ENCODE measurements at places on chromosomes 4 and X.

GRCh38 chr4:156536661-156537060 lies 434.9 kb downstream of the PDGFC start:
- DNase-seq = no peak

DNA sequence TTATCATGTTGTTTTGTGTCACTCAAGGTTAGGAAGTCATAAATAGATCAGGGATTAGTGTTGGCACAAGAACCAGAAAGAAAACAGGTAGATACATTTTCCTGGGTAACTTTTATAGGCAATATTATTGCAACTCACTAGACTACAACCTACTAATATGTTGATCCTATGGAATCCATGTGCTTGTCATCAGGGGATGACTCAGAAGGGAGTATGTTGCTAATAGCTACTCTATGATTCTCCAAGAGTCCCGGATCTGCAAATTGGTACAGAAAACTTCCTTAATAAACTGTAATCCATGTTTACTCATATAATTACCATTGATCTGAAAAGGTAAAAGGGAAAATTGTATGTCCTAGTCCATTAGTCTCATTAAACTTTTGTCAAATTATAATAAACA lies 11.7 kb upstream of the GNRHR start:
- no peak for DNase-seq

- DNase-seq = no peak
Observed at GRCh38 chr4:171813526-171814250, 484 bp downstream of the GALNTL6 start.

GRCh38 chr4:143617994-143618679 lies 82.3 kb downstream of the FREM3 start:
- no peak for DNase-seq

DNA sequence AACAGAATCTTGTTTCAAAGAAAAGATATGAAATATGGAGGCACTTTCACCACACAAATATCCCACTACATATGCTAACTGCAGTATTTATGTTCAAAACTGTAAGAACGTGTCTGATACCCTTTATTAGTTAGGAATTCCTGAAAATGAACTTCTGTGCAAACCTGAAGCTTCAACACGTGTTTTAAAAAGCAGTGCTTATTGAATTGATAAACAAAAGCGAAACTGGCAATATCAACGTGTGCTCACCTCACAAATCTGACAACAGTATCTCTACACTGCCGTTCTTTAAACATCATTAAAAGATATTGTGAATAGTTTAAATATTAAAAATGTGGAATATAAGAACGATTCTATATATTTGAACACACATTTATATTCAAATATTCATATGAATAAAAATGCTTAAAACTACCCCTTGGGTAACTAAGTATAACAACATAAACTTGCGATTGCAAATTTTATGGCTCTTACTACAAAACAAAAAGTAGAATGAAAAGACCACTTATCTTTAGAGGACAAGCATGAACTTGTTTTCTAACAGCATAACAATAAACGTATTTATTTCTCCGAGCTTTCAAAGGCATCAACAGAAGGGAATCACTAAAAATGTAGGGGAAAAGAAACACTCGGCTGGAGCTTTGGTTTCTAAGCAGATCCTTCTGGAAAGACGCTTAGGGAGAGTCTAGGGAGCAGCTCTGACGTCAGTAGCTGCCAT lies at the start of gene LRP2BP:
Gene LRP2BP (minus strand): TSS at position 687 of the 718 bp plus-strand sequence. CDS start 17,738 bp downstream, outside the sequence.
- DNase-seq = peak; percentile 41

- DNase-seq = no peak
Observed at GRCh38 chr4:6474705-6475457, 2.5 kb upstream of the PPP2R2C start.

- no peak for DNase-seq
Observed at GRCh38 chr4:16111533-16111932, 27.7 kb upstream of the PROM1 start.

GRCh38 chrX:13903405-13903804 lies 86.5 kb upstream of the GPM6B start:
- no peak for DNase-seq

DNA sequence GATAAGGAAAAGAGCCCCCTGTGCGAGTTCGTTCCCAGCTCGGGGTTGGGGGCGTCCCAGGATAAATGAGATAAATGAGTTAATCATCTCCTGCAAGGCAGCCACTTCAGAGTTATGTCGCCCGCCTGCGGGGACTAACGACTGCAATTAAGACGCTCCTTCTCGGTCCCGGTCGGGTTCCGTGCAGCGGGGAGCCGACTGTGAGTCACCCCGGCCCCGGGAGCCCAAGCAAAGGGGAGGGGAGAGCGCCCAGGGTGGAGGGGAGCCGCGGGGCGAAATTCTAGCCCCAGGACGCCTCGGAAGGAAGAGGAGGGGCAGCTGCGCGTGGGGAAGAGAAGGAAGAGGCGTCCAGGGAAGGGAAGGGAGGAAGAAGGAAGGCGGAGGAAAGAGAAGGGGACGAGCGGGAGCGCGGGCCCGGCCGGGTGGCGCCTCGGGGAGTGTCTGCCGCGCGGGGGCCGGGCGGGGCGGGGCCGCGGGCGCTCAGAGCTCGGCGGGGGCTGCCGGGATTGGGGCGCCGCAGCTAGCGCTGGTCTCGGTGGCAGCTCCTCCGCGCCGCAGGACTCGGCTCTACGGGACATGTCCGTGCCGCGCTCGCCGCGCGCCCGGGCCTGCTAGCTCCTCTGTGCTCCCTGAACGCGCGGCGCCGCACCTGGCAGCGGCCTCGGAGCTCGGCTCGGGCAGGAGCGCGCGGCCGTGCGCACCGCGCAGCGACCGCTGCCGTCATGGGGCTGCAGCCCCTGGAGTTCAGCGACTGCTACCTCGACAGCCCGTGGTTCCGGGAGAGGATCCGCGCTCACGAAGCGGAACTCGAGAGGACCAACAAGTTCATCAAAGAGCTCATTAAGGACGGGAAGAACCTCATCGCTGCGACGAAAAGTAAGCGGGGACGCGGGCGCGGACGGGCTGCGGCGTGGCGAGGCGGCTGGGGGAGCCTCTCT lies at the start of gene ARHGAP10:
Gene ARHGAP10 (plus strand): TSS at position 509 of the 938 bp plus-strand sequence. CDS start 214 bp downstream, at position 723.
- DNase-seq = no peak

DNA sequence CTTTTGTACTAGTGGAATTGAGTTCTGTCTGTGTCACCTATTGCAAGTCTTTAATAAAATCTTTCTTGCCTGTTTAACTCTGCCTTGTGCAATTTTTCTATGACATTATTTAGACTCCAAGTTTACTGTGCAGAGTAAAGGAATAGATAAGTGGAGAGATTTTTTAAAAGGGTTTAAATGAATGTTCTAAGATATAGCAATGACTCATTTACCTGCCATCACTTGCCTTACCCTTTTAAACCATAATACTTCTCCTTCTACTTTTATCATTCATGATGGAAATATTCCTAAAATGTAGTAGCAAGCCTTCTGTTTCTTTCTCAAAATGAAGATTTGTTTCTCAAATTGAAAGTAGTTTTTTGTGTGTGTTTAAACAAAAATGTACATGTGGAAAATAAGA lies 782.8 kb upstream of the MAGEB2 start:
- no peak for DNase-seq

- no peak for DNase-seq
Observed at GRCh38 chr4:175277816-175278215, 359.7 kb downstream of the ADAM29 start.

DNA sequence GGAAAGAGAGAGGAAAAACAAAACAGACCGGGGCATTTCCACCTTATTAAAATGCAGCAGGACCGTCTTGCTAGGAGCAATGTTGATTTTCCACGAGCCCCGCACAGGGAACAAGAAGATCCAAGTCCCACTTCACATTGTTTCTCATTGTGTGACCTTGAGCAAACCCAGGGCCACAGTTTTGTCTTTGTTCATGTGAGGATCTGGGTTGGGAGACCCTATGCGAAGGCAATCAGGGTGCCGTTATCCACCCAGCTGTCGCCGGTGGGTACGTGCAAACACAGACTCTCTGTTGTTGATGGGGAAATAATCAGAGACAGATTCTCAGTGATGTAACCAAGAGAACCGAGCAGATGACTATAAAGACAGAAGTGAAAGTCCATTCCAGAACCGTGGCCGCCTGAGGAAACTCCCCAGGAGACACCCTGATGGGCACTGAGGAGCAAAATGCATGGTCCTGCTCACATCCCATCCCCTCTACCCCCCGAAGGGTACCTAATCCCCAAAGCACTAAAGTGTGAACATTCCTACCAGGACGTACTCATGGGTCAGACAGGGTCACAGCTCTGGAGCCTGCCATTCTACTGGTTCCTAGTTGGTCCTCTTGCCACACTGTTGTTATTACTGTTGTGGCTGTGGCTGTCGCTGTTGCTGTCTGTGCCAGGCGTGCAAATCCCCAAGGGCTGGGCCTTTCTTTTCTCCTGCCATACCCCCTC lies 102.7 kb upstream of the RBPJ start:
- no peak for DNase-seq

GRCh38 chrX:68396953-68397352 lies 36.3 kb downstream of the OPHN1 start:
- no peak for DNase-seq

DNA sequence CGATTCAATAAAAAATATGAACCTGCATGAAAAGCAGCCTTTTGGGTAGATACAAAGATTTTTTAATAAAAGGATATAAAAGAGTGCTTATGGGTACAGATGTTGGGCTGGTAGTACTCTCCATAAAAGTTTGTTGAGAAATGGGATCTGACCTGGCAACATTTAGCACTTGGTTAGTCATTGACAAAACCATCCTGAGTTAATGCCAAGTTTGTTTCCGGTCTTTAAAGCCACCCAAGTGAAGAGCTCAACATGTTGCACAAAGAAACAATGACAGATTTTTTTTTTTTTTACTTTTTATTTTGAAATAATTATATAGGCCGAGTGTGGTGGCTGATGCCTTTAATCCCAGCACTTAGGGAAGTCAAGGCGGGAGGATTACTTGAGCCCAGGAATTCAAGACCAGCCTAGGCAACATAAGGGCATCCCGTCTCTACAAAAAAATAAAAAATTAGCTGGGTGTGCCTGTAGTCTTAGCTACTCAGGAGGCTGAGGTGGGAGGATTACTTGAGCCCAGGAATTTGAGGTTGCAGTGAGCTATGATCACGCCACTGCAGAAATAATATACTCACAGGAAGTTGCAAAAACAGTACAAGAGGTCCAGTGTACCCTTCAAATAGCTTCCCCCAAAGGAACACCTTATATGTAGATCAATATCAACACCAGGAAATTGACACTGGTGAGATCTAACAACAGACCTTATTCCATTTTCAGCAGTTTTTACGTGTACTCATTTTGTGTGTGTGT lies 16.6 kb downstream of the CHST7 start:
- DNase-seq = no peak

- DNase-seq = no peak
Observed at GRCh38 chr4:187999406-187999932, 3.9 kb downstream of the ZFP42 start.

GRCh38 chrX:13646154-13646549 lies 6.8 kb upstream of the TCEANC start:
- DNase-seq = peak; percentile 20

DNA sequence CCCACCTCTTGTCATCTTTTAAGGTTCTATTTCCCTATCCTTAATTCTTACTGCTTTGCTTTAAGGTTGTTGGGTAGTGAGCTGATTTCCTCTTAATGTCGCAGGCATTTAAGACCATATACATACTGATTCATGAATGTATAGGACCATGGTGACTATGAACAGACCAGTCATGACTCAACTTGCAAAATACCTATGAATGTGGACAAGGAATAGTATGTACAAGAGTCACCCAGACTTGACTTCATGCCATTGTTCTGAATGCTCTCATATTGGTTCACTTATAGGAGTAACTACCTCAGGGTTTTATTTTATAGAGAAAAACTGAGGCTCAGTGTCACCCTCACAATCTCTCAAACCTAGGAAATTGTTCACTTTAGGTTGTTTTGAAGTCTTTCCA lies 44.3 kb downstream of the CCNG2 start:
- no peak for DNase-seq

- DNase-seq = no peak
Observed at GRCh38 chr4:90844241-90844640, 717.0 kb downstream of the CCSER1 start.

DNA sequence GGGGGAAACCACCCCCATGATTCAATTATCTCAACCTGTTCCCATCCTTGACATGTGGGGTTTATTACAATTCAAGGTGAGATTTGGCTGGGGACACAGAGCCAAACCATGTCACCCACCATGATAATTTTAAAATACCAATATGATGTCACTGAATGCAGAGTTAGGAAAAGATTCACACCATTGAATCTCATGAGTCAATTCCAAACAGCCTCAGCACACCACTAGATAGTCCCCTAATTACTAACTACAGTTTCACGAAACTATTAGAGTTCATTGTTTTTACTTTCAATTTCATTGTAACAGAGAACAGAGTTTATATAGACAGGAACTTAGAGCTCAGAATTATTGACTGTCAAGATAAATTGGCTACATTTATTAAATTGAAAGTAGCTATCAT lies 410.2 kb downstream of the FAM47A start:
- DNase-seq = no peak

- DNase-seq = no peak
Observed at GRCh38 chr4:41746025-41746439, 2.5 kb downstream of the PHOX2B start.

DNA sequence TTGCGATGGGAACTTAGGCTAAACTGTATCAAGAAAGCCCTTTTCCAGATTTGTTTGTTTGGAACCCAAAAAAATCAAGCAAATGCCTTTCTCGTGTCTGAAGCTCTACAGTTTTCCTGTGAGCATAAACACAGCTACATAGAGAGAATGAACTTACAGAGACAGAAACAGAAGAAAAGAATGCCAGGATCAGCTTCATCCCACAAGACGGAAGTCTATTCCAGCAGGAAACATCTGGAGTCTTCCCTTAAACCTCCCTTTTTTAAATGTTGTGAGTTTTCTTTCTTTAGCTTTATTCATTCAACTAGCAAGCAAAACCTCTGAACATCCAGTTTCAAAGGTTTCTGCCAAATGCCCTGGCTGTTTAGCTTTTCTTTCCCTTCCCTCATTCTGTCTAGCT lies 32.6 kb upstream of the ZFP42 start:
- no peak for DNase-seq

DNA sequence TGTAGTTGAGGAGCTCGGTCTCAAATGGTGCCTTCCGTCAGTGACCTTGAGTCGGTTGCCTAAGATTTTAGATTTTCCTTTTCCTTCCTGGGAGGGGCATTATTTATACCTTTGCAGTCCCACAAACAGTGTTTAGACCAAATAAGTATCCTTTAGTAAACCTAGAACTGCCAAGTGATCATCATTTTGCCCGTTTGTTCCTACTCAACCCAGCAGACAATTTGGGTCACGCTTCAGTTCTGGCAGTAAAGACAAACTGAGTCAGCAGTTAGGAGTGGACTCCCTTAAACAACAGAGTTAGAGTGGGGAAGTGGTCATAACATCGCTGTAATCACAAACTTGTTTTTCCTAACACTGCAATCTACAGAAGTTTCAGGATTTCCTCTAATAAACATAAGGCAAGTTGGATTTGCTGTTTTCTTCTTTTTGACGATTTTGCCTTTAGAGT lies 777 bp upstream of the WDFY3 start:
- no peak for DNase-seq

DNA sequence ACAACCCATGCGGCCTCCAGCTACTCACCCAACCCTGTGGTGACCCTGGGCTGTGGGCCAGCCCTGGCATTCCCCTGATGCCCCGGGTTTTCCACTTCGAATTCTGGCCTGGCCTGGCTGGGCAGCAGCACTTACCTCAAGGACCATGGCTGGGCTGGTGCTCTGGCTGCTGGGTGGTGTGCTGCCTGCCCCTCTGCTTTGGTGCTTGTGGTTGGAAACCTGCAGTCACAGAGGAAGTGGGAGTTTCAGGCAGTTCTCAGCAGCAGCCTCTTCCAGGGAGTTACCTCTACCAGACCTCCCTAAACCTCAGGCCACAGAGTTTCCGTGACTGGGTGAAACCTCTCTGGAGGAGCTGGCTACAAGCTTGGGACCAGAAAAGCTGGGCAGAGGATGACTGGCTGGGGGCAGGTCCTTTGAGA lies at the start of gene CXCR3:
Gene CXCR3 (minus strand): TSS at position 209 of the 419 bp plus-strand sequence. CDS start 62 bp downstream, at position 147.
- no peak for DNase-seq

Data from HS-27A (cell line).